ENCODE measurements at places on chromosomes 4 and X.

GRCh38 chrX:7771788-7772438 is 71.1 kb upstream of the VCX start:
- DNase-seq, result no peak

GRCh38 chrX:52870046-52870445 is 2.2 kb upstream of the XAGE3 start:
- DNase-seq, result no peak

DNA sequence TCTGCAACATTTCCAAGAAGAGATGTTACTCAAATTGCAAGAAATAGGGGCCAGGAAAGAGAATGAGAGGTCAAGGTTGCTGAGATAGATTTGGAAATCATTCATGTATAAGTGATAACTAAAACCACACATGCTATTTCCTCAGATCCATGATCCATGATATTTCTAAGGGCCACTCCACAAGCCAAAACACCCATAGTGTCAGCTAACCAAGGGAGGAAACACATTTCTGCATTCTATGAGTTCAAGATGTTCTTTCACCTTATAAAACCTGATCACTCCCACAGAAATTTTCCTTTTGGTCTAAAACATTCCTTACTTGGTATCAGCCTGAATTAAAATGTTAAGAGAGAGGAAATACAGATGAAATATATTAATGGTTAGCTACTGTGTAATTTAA is 47.2 kb downstream of the TBCK start:
- no peak for DNase-seq

- peak; percentile 22 for DNase-seq
These were observed 139.7 kb downstream of the TSPAN5 start for GRCh38 chr4:98518559-98519267.

- no peak for DNase-seq
These were observed 521.2 kb downstream of the ANKRD50 start for GRCh38 chr4:124191329-124191728.

GRCh38 chr4:170079981-170080380 is 9.8 kb downstream of the AADAT start:
- DNase-seq, result no peak

- no peak for DNase-seq
These were observed 59.9 kb downstream of the CHIC2 start for GRCh38 chr4:54004463-54004862.

DNA sequence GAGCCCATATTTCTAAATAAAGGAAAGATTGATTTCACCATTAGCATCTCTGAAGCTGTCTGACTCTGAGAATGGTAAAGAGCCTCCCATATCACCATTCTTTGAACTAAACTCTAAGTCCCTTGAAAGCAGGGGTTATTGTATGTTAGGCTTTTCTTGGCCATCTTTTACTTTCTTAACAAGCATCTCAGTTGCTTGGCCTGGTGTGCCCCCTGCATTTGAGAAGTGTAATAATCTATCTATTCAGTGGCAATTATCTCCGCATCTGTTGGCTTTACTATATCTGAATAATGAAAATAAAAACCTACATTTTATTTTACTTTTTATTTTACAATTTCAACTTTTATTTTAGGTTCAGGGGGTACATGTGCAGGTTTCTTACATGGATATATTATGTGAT is 128.3 kb upstream of the ARMCX2 start:
- DNase-seq, result no peak

GRCh38 chr4:186939766-186940165 is 216.1 kb upstream of the FAT1 start:
- no peak for DNase-seq

DNA sequence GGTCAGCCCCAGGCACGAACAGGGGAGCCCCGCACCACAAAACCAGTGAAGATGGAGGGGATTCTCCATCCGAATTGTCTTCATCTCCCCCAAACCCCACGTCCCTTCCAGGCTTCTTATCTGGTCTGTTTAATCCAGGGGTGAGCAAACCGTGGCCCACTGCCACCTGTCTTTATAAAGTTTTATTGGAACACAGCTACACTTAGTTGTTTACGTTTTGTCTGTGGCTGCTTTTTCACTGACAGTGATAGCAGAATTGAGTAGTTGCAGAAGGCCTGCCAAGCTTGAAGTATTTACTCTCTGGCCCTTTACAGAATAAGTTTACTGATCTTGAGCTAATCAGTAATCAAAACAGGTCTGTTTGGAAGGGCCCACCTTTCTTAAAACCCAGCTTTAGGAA is 324.0 kb downstream of the ARHGAP10 start:
- DNase-seq, result no peak

DNA sequence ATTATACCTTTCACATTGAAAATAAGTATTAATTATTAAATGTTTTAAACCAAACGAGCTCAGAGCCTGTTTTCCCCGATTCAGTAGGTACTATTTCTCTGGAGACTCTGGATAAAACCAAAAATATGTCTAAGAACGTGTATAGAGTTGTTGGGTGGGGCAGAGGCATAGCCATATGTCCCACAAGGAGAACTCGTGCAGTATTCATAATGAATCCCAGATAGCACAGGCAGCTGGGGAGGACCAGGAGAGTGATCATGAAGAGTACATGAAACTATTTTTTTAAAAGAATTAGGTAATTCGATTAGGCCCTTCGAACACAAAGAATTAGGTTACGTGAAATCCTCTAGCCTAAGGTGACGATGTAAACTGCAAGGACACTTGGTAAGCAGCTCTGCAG is 76.1 kb downstream of the CLDN22 start:
- DNase-seq, result no peak

- DNase-seq, result no peak
These were observed 77.5 kb downstream of the IL15 start for GRCh38 chr4:141713771-141714445.

GRCh38 chrX:129316461-129316860 is 206.8 kb downstream of the SMARCA1 start:
- no peak for DNase-seq

DNA sequence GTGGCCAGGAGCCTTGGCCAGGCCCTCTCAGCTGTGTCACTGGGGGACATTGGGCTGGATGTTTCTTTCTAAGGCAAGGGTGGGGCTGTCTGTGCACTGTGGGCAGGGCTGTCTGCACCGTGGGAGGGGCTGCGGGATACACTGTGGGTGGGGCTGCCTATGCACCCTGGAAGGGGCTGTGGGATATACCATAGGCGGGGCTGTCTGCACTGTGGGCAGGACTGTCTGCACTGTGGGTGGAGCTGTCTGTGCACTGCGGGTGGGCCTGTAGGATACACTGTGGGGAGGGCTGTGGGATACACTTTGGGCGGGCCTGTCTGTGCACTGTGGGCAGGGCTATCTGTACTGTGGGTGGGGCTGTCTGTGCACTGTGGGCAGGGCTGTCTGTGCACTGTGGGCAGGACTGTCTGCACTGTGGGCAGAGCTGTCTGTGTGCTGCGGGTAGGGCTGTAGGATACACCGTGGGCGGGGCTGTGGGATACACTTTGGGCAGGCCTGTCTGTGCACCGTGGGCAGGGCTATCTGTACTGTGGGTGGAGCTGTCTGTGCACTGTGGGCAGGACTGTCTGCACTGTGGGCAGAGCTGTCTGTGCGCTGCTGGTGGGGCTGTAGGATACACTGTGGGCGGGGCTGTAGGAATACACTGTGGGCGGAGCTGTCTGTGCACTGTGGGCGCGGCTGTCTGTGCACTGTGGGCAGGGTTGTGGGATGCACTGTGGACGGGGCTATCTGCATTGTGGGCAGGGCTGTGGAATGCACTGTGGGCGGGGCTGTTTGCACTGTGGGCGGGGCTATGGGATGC is 31.1 kb downstream of the ACOX3 start:
- no peak for DNase-seq

DNA sequence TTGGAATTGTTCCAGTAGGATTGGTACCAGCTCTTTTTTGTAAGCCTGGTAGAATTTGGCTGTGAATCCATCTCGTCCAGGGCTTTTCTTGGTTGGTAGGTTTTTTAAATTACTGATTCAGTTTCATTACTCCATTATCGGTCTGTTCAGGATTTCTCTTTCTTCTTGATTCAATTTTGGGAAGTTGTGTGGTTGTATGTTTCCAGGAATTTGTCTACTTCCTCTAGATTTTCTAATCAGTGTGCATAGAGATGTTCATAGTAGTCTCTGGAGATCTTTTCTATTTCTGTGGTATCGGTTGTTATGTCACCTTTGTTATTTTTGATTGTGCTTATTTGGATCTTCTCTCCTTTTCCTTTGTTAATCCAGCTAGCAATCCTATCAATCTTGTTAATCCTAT is 248.7 kb downstream of the ARHGAP10 start:
- no peak for DNase-seq

GRCh38 chrX:84611843-84612636 is 109.8 kb upstream of the HDX start:
- no peak for DNase-seq

GRCh38 chr4:7612311-7612897 is 177.7 kb upstream of the PSAPL1 start:
- DNase-seq, result no peak

DNA sequence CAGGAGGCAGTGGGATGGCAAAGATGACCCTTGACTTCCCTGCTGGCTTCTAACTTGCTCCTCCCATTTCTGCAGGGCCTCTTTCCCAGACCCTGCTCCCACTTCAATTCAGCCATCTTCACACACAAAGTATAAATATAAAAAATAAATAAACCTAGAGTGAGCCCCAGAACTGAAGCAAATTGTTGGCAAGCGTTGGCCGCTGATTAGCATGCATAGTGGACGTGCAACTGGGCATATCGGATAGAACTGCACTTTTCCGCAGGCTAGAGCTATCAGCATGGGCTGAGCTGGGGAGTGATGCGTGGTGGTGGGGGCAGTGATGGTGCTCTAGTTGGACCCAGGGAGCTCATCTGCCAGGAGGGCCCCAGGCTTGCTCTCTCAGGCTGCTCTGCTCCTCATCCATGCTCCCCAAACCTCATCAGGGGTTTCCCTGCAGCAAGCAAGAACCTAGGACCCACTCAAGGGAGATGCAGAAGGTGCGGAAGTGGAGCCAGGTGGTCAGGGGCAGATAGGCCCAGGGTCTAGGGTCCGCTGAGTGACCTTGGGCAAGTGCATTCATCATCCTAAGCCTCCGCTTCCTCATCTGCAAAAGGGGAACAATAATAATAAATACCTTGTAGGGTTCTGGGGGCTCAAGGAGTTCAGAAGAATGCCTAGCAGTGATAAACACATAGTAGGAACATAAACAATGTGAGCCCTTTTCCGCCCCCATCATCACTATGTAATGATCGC is 146.8 kb upstream of the PJA1 start:
- DNase-seq, result no peak

DNA sequence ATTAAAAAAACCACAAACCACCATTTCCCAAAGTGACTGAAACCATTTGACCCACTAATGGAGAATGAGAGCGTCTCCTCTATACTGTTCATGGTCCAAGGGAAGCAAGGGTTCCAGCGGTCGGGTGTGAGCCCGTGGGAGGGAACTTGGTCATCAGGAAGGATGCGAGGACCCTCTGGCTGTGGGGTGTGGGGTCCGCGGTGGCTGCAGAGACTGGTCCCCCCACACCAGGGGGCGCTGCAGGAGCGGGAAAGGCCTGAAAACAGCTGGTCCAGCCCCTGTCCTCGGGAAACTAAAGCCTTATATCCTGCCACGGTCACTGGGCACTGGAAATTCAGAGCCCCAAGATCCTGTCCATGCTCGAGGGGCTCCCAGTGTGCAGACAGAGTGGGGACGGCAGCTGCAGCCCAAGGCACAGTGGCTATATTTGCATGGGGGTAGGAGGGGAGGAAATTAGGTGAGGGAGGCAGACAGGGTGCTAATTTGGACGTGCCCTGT is 4.3 kb downstream of the BLOC1S4 start:
- DNase-seq, result peak; percentile 88

GRCh38 chr4:152590179-152591031 is 54.5 kb upstream of the FBXW7 start:
- DNase-seq, result no peak

- no peak for DNase-seq
These were observed 182.9 kb downstream of the COX18 start for GRCh38 chr4:72886602-72887001.

GRCh38 chr4:128603081-128603480 is 206.4 kb upstream of the JADE1 start:
- DNase-seq, result no peak

GRCh38 chr4:1726146-1726934 is 5.0 kb downstream of the TACC3 start:
- DNase-seq, result peak; percentile 84

DNA sequence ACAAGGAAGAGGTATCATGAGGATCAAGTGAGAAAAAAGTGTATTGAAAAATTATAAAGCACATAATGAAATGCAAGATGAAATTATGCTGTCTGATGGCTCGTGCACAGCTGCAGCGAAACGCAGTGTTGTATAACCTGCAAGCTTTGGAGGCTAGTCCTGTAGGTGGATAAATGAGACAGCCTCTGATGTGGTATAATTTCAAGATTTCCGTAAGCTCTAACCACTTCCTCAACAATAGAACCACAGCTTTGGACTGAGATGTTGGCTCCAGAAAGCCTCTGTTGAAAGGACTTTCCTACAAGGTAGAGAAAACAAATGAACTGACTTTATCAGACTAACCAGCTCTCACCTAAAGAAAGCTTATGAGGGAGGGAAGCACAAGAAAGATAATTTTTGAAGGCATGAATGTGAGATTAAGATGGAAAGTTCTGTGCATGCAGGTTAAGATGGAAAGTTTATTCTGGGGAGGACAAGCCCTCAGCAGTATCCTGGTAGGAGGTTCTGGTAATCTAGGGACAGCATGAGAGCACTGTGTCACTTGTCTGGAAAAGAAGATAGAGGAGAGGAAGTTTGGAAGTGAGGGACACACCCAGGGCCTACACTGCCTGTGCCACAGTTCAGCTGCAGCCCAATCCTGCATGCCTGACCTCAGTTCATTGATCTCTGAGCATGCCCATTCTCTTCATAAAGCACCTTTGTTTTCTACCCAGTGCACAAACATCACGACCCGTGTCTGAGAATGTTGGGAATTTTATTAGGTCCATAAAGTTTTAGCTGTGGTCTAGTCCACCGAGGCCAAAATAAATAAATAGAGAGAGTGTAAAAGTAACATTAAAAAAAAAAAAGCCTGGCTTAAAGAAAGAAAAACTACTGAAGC is 161.5 kb upstream of the SFRP2 start:
- no peak for DNase-seq

DNA sequence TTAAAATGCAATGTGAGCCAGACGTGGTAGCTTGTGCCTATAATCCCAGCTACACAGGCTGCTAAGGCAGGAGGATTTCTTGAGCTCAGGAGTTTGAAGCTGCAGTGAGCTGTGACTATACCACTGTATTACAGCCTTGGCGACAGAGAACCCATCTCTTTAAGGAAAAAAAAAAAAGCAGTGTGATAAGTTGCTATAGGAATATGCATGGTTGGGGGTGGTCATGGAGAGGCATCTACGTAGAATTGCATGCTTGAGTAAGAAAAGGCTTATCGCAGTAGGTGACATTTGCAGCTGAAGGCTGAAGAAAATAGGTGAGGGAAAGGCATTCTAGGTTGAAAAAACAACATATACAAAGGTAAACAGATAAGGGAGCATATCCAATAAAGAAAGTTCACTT is 4.1 kb downstream of the DIAPH2 start:
- DNase-seq, result no peak

GRCh38 chr4:121777625-121778024 is 12.7 kb upstream of the SMIM43 start:
- DNase-seq, result no peak

DNA sequence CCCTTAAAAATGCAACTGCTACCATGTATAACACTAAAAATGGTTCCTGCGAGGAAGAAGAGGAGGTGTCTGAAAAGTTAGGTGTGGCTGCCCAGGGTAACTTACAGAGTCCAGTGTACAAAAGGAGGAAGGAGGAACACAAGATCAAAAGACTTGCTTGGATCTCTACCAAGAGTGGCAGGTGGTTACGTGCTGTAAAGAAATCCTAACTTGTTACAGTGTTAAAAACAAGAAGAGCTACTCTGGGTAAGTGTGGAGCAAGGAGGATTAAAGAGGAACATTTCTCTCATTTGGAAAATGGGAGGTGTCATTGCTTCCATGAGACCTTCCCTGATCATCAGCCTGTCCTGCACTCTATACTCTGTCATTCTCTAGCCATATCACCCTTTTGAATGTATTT is 242.0 kb downstream of the PTTG2 start:
- no peak for DNase-seq

Data from GM10248 (cell line).